ENCODE measurements at places on chromosomes 12 and 14.

- DNase-seq = no peak
Observed at GRCh38 chr12:27502021-27502435, 22.0 kb upstream of the PPFIBP1 start.

DNA sequence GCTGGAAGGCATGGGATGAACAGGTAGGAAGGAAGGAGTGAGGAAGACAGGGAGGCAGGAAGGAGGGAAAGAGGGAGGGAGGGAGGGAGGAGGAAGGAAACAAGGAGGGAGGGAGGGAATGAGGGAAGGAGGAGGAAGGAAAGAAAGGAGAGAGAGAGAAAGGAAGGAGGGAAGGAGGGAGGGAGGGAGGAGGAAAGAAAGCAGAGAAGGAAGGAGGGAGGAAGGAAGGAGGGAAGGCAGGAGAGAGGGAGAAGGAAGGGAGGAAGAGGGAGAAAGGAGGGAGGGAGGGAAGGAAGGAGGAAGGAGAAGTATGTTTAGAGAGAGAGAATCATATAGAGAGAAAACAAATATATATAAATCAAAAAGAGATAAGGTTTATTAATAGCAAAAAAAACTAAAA is 175.9 kb upstream of the FOXN3 start:
- DNase-seq = no peak

DNA sequence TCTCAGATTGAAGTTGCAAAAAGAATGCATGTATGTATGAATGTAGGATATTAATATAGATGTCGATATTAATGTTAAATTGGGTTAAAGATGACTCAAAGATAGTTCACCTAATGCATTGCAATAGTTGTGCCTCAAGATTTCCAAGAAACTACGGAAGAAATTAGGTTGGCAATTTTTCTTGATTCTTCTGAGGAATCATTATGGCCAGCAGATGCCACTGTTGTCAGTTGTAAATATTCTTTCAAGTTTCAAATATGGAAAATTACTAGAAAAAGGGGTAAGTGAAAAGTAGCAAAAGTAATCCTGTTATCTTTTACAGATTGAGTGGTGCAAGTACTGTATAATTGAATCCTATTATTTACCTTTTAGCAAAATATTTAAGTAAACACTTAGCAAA is 202.1 kb downstream of the ADAMTS20 start:
- peak; percentile 20 for DNase-seq

GRCh38 chr12:26195641-26196420 is 458 bp downstream of the SSPN start:
- DNase-seq = peak; percentile 25

DNA sequence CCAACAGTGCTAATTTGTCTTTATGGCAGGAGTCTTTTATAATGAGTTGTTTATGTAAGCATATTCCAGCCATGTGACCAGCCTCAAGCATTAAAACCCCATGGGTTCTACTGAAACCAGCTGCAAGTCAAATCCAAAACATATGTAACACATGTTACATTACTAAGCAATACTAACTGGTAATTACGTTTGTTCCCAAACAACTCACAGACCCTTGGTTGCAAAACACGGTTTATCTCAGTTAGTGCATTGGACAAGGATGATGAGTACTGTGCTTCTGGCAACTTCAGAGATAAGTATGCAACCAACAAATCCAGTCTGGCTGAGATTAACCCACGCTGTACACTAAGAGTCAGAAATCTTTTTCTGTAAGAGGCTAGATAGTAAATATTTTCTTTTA is 110.1 kb upstream of the FAR2 start:
- peak; percentile 98 for DNase-seq

DNA sequence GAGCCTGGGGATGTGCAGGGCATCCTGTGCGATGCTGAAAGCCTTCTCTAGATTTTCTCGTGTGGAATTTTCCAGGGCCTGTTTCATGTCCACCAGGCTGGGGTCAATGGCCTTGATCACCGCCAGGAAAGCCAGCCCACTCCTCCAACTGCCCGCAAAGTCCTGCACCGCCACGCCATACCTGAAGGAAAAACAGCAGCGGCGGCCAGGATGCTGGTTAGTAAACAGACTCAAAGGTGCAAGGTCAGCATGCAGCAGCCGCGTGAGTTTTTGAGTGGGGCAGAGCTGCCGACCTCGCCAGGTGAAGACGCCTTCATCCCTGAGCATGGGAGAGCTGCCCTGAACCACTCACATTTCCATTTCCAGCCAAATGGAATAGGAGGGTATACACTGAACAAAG is 53.4 kb upstream of the DICER1 start:
- no peak for DNase-seq

DNA sequence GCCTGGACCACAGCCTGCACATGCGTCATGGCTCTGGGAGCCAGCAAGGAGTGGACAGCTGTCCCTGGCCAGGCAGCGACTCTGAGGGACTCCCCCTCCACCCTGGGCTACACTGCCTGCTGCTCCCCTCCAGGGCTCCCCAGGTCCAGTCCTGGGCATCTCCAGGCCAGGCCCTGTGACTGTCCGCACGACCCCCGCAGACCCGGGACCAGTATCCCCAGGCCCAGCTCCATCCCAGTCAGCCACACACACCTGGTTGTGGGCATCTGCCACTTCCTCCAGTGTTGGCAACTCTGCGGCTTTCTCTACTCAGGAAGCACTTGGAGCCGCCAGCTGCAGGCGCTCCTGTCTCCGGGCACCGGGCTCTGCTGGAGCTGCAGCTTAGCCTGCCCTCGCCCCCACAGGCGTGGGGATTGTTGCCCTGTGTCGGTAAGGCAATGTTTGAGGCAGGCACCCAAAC is 2.4 kb downstream of the ULK1 start:
- DNase-seq = no peak

- DNase-seq = no peak
Observed at GRCh38 chr14:59116984-59117415, 71.5 kb upstream of the DAAM1 start.

DNA sequence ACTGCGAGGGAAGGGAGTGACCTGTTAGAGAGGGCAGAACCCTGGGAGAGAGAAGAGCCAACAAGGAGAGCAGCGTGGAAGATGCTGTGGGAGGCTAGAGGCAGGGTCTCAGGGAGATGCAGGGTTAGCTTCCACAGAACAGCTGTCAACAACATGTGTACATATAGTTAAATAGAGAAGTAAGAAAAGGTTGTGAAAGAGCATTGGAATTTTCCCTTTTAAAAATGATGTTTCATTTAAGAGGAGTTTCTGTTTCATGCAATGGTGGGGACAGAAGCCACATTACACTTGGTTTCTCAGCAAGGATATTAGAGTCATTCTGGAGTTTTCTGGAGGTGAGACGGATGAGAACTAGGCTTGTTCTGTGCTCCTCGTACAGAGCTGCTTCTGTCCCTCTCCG is 23.8 kb upstream of the TBC1D30 start:
- no peak for DNase-seq

GRCh38 chr12:78929075-78929418 is 64.5 kb downstream of the SYT1 start:
- no peak for DNase-seq

- DNase-seq = no peak
Observed at GRCh38 chr12:43029971-43030370, 440.4 kb upstream of the PRICKLE1 start.

DNA sequence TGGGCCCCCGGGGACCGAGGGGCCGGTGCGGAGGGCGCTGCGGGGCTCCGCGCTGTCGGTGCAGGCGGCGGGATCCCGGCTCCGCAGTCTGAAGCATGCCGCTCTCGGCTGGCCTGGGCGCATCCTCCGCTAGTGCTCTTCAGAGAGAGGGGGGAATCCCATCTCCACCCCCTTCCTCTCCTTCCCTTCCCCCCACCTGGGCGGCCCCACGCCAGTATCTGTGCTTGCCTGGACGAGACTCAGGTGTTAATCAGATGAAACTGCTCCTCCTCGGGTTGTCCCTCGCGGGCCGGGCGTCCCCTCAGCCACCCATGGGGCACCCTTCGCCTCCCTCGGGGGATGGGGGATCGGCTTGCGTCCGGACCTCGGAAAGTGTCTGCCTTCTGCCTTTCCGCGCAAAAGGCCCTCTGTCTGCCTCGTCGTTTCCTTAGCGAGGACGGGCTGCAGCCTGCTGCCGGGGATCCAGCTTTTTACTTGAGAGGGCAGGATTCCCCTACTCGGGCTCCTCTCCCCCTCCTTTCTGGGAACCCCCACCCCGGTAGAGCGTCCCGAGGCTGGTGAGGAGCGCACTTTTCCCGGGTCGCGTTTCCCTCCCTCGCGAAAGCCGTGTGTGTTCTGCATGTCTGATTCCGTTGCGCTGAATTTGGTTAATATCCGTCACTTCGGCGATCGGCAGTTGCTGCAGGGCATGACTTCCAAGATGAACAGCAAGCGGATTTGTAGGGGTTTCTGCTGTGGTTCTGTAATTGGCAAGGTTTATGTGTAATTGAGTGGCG is 1.1 kb downstream of the GPHN start:
- peak; percentile 18 for DNase-seq

DNA sequence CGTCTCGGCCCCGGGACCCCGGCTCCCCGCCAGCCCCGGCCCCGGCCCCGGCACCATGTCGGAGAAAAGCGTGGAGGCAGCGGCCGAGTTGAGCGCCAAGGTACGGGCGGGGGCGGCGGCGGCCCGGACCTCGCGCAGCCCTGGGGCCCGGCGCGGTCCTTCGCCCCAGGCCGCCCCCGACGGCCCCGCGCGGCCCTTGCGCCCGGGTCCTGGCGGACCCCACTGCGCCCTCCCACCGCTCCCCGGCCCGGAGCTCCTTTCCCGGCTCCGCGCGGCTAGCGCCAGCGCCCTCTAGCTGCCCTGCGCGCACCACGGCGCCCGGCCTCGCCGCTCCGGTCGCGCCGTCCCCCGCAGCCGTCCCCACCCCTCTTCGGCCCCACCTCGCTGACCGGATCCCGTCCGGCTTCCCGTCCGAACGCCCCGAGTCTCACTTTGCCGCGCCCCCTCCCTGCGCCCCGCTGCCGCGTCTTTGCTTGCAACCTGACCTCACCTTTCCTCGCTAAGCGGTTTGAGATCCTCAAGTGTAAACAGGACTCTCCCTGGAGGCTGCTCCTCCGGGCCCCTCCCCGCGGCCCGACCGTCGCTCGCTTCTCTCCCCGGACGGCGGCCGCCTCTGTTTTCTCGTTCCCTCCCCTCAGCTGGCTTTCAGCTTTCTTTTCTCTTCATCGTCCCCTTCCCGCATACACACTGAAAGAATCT is 637 bp downstream of the PTMS start:
- peak; percentile 67 for DNase-seq

- DNase-seq = no peak
Observed at GRCh38 chr14:61322799-61323290, 1.5 kb downstream of the PRKCH start.

GRCh38 chr12:62320054-62320453 is 59.9 kb downstream of the USP15 start:
- DNase-seq = no peak

- no peak for DNase-seq
Observed at GRCh38 chr12:113347107-113347506, 11.3 kb upstream of the PLBD2 start.

DNA sequence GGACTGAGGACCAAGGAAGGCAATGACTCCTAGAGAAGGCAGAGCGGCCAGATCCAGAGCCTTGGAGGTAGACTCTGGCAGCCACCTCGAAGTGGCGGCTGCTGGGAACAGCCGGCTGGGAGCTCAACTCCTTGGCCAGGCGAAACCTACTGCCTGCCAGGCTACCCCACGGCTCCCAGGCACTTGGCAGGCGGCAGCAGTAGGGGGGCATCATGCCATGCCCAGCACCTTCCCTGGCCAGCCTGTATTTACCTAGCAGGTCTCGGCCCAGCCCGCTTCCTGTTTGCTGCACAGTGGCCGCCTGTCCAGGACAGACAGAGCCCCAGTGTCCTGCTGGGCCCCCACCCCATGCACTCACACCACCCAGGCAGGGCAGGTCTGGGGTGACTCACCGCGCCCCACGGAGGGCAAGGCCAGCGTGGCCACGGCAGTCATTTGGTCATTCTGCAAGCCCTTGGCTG is 10.2 kb downstream of the TRPV4 start:
- no peak for DNase-seq

DNA sequence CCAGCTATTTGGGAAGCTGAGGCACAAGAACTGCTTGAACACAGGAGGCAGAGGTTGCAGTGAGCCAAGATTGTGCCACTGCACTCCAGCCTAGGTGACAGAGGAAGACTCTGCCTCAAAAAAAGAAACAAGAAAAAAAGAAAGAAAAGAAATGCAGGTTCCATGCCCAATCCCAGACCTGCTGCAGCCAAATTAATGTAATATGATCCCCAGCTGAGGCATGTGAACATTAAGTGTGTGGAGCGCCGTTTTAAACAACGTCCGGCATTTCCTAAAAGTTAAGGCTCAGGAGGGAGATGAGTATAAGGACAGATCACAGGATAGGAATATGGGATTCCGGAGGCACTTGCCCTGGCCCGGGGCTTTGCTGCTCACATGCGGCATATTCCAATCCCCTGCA is 162.9 kb downstream of the KSR2 start:
- DNase-seq = no peak

- no peak for DNase-seq
Observed at GRCh38 chr12:34398366-34398705, 376.0 kb downstream of the ALG10 start.

DNA sequence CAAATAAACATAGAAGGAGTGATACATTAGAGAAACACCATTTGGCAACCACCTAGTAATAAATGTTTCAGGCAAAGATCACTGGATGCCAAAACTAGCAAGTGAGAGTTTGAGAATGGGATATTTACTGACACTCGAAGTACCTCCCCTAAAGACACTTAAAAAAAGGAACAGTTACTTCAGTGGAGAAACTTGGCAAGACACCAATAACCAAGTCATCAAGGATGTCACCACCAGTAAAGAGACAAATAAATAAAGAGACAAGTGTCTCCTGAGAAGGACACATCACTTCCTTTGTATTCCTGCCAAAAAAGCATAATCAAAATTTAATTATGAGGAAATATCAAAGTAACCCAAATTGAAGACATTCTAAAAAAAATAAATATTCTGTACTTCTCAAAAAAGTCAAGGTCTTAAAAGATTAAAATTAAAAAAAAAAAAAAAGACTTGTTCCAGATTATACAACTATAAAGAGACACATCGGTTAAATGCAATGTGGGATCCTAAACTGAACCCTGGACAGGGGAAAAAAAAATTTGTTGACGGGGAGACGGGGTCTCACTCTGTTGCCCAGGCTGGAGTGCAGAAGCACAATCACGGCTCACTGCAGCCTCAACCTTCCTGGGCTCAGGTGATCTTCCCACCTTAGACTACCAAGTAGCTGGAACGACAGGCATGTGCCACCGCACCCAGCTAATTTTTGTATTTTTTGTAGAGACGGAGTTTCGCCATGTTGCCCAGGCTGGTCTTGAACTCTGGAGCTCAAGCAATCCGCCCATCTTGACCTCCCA is 26.4 kb downstream of the TM7SF3 start:
- DNase-seq = peak; percentile 2

GRCh38 chr14:36973806-36974442 is 198.5 kb downstream of the SLC25A21 start:
- peak; percentile 60 for DNase-seq

GRCh38 chr14:33510063-33510481 is 440.8 kb downstream of the EGLN3 start:
- DNase-seq = no peak

GRCh38 chr12:59087077-59087673 is 166.9 kb upstream of the LRIG3 start:
- no peak for DNase-seq

DNA sequence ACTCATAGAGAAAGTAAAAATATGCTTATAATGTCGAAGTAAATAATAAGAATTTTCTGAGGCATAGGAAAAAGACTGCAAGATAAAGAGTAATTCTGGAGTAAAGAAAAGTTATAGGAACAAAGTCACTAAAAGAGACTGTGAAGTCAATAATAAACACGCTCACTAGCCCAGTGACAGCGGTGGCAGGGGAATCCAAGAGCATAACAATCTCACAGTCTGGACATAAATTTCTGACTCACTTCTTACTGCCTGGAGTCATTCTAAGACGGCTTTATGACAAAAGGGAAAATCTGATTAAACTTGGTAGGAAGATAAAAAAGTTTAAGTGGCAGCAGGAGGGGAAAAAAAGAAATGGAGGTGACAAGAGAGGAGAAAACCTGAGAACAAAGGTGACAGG is 56.4 kb upstream of the GRIP1 start:
- no peak for DNase-seq

Measured in fibroblast of gingiva (primary cell).